Epithelial cell of alveolus of lung (primary cell): ENCODE measurements at places on chromosomes 13 and 19. TPM values are rescaled to one million over a fixed set of nuclear protein-coding genes. Genes with fewer than 3 reads are reported as not detected.

The SBK2 gene
- total RNA-seq: 1.8 TPM in 1 of 2 replicates, not detected in the other

The PEAK3 gene
- total RNA-seq: 0.13 TPM in 1 of 2 replicates, not detected in the other

The SCAF1 gene
- 29.5 and 39.8 TPM in 2 replicates for total RNA-seq

The CAPNS1 gene
- total RNA-seq: 155 and 343 TPM in 2 replicates

The HTR2A gene
- under 0.01 and 0.16 TPM in 2 replicates for total RNA-seq

The PSG2 gene
- not detected in 2 replicates for total RNA-seq

The GSX1 gene
- total RNA-seq: not detected in 2 replicates

The TEX29 gene
- total RNA-seq: not detected in 2 replicates

The PSG11 gene
- total RNA-seq: not detected in 2 replicates
